Chondrocyte (in vitro differentiated cells): ENCODE measurements at places on chromosomes 7 and 10. TPM values are rescaled to one million over a fixed set of nuclear protein-coding genes. Genes with fewer than 3 reads are reported as not detected.

GRCh38 chr7:2460641-2461040 is 15.6 kb downstream of the GRIFIN start:
- DNase-seq = no peak
- H3K27ac ChIP-seq = no peak overlapping the region
- H3K36me3 ChIP-seq = no peaks in the 10 kb centered on the region
- H3K4me3 ChIP-seq = no peak overlapping the region
- peaks cover 6% of the 10 kb centered on the region for H3K4me1 ChIP-seq

GRCh38 chr10:35396560-35397434 is 60.5 kb downstream of the CCNY start:
- no peak for DNase-seq
- no peak overlapping the region for H3K27ac ChIP-seq
- no peak overlapping the region for H3K4me3 ChIP-seq
- H3K4me1 ChIP-seq = peaks cover 42% of the 10 kb centered on the region
- H3K36me3 ChIP-seq = no peaks in the 10 kb centered on the region

The PLAC9 gene
- 121 to 198 TPM (median 193 TPM) in 3 replicates for total RNA-seq

- peaks cover 2% of the 10 kb centered on the region for H3K27me3 ChIP-seq
- H3K36me3 ChIP-seq = no peaks in the 10 kb centered on the region
- no peak overlapping the region for H3K4me3 ChIP-seq
- H3K27ac ChIP-seq = peak overlapping the region; percentile 17
Observed at GRCh38 chr7:82675396-82675795, 231.8 kb upstream of the CACNA2D1 start.

The A1CF gene
- not detected in 3 replicates for total RNA-seq

DNA sequence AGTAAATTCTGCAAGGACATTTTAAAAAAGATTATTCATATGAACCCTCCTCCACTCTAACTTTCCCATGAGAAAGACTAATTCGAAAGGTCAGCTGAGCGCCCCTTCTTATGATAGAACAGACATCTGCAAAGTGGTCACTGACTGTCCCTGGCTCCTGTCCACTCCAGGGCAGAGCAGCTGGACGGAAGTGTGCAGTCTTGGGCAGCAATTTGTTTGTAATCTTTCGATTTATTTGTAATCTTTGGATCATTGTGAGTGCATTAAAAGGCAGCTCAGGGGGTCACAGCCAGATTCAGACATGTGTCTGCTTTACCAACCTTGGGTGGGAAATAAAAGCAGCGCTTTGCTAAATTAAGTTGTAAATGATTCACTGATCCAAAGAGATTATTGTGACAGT is 158.8 kb upstream of the ADARB2 start:
- no peak for DNase-seq
- H3K4me1 ChIP-seq = no peaks in the 10 kb centered on the region
- no peak overlapping the region for H3K4me3 ChIP-seq
- no peak overlapping the region for H3K27ac ChIP-seq
- H3K27me3 ChIP-seq = peaks cover 2% of the 10 kb centered on the region

The KCND2 gene
- 0.26 to 0.30 TPM in 2 of 3 replicates, not detected in the other for total RNA-seq

The CARD11 gene
- total RNA-seq = 0.39 to 1.8 TPM (median 1.7 TPM) in 3 replicates

GRCh38 chr10:76357726-76358415 is 926.4 kb downstream of the LRMDA start:
- peaks cover 9% of the 10 kb centered on the region for H3K4me1 ChIP-seq
- no peak overlapping the region for H3K27ac ChIP-seq
- H3K27me3 ChIP-seq = no peaks in the 10 kb centered on the region
- no peaks in the 10 kb centered on the region for H3K36me3 ChIP-seq

The MRC1 gene
- 0.07 TPM in 1 of 3 replicates, not detected in the others for total RNA-seq

GRCh38 chr10:69897999-69898398 is 96.3 kb downstream of the COL13A1 start:
- H3K27ac ChIP-seq = no peak overlapping the region
- H3K36me3 ChIP-seq = peaks cover 5% of the 10 kb centered on the region
- no peak for DNase-seq
- H3K4me3 ChIP-seq = no peak overlapping the region

DNA sequence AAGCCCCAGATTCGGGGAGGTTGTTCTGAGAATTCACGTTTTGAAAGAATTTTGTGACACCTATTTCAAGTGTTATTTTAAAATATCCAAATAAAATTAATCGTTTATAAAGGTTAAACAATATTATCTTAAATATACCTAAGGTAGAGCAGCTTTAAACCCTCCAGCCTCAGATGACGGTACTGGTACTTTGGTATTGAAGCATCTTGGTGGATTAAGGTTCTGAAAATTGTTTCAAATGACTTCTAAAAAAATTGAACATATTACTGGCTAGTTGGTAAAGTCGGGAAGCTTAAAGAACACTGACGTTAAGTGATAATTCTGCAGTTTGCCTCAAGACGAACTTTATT is 392 bp upstream of the HUS1 start:
- no peak for DNase-seq
- peaks cover 13% of the 10 kb centered on the region for H3K36me3 ChIP-seq
- no peaks in the 10 kb centered on the region for H3K27me3 ChIP-seq
- peak overlapping the region; percentile 93 for H3K27ac ChIP-seq
- H3K4me1 ChIP-seq = peaks cover 11% of the 10 kb centered on the region
- peak overlapping the region; percentile 94 for H3K4me3 ChIP-seq

The ELN gene
- total RNA-seq = 8,224 to 15,554 TPM (median 15,093 TPM) in 3 replicates

- H3K4me3 ChIP-seq = no peak overlapping the region
- H3K27me3 ChIP-seq = peaks cover 29% of the 10 kb centered on the region
- DNase-seq = no peak
- peak overlapping the region; percentile 75 for H3K27ac ChIP-seq
Observed at GRCh38 chr10:97875391-97875790, 25.7 kb downstream of the GOLGA7B start.

The ADAMTS14 gene
- total RNA-seq = 7.7 to 9.2 TPM (median 8.7 TPM) in 3 replicates

The OPN1SW gene
- total RNA-seq = not detected in 3 replicates

The MSRB2 gene
- total RNA-seq = 14.9 to 18.6 TPM (median 18.4 TPM) in 3 replicates

- H3K4me3 ChIP-seq = no peak overlapping the region
- no peaks in the 10 kb centered on the region for H3K27me3 ChIP-seq
- DNase-seq = no peak
- H3K4me1 ChIP-seq = peaks cover 27% of the 10 kb centered on the region
- peak overlapping the region; percentile 80 for H3K27ac ChIP-seq
Observed at GRCh38 chr10:131983780-131984179, 2.1 kb upstream of the BNIP3 start.

The COL28A1 gene
- total RNA-seq = 0.21 to 0.31 TPM (median 0.25 TPM) in 3 replicates

GRCh38 chr7:121499624-121500023 is 103.5 kb upstream of the FAM3C start:
- H3K27me3 ChIP-seq = no peaks in the 10 kb centered on the region
- no peak overlapping the region for H3K27ac ChIP-seq
- no peak for DNase-seq
- H3K4me1 ChIP-seq = peaks cover 36% of the 10 kb centered on the region
- H3K4me3 ChIP-seq = no peak overlapping the region

The CYP2C19 gene
- 0.12 to 0.31 TPM in 2 of 3 replicates, not detected in the other for total RNA-seq

- no peak for DNase-seq
- peaks cover 23% of the 10 kb centered on the region for H3K27me3 ChIP-seq
- H3K36me3 ChIP-seq = no peaks in the 10 kb centered on the region
- H3K27ac ChIP-seq = no peak overlapping the region
- no peaks in the 10 kb centered on the region for H3K4me1 ChIP-seq
Observed at GRCh38 chr10:59627366-59628018, 82.2 kb downstream of the SLC16A9 start.

The HOXA10 gene
- 0.12 to 0.21 TPM in 2 of 3 replicates, not detected in the other for total RNA-seq

DNA sequence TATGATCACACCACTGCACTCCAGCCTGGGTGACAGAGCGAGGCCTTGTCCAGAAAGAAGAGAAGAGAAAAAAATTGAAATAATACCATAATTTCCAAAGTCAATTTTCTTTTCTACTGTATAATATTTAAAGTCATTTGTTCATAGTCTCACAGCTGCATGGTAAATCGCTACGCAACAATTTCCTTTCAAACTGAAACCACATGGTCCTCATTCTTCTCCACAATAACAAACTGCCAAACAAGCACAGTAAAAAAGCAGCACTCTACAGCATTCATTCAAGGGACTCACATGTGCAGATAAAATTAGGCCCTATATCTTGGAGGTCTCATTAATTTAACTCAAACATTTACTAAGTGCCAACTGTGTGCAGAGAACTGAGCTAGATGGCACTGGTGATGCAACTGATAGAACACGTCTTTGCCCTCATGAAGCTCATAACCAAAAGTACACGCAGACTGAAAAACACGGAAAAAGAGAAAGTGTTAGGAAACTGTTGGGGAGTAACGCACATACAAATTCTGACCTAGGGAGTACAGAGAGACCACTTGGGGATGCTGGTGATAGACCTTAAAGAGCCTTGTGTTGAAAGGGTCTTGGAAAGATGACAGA is 68.4 kb upstream of the SRRM3 start:
- no peak overlapping the region for H3K27ac ChIP-seq
- H3K4me1 ChIP-seq = no peaks in the 10 kb centered on the region
- no peaks in the 10 kb centered on the region for H3K36me3 ChIP-seq
- DNase-seq = no peak
- H3K4me3 ChIP-seq = no peak overlapping the region
- peaks cover 59% of the 10 kb centered on the region for H3K27me3 ChIP-seq

The MET gene
- total RNA-seq = 22.0 to 25.1 TPM (median 23.6 TPM) in 3 replicates

DNA sequence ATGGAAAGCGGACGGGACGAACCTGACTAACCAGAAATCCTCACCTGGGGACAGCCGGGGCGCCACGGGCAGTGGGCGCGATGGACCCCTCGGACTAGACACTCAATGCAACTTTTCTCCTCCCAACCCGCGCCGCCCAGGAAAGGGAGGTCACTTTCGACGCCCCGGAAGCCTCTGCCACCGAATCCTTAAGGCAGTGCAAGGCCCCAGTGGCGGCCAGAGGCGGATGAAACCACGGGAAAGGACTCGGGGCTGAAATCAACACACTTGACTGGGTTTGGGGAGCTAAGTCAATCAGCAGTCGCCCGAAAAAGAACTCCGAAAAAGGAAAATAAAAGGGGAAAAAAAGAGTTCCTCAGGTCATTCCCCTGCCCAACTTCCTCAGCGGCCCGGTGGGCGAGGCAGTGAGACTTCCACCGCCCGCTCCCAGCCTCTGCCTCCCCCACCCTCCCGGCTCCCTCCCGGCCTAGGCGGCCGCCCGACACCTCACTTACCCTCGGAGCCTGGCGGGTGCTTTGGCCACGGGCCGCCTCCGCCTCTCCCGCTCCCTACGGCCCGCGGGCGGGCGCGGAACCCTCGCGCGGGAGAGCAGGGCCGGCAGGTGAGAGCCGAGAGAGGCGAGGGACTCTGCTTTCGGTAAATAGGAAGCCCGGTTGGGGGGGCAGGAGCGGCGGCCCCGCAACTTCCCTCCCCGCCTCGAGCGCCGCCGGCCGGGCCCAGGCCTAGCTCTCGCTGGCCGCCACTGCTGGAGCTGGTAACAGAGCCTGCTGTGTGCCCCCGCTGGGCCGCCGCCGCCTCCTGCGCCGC is 518 bp downstream of the WAPL start:
- H3K4me1 ChIP-seq = peaks cover 70% of the 10 kb centered on the region
- peak overlapping the region; percentile 96 for H3K4me3 ChIP-seq
- H3K36me3 ChIP-seq = peaks cover 12% of the 10 kb centered on the region
- H3K27me3 ChIP-seq = no peaks in the 10 kb centered on the region

The PLEKHS1 gene
- total RNA-seq = not detected in 3 replicates

The FAM25G gene
- not detected in 3 replicates for total RNA-seq

DNA sequence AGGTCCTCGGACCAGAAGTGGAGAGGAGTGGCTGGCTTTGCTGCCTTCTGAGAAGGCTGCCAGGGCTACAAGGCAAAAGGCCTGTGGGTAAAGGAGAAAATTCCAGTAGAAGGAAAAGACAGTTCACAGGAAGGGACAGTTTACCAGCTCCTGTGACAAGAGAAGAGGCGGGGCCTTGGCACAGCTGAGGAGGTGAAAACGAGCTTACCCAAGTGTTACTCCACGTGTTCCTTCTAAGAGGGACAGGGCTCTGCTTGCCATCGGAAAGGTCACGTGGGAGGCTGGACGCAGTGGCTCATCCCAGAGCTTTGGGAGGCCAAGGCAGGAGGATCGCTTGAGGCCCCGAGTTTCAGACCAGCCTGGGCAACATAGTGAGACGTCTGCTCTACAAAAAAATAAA is 129.4 kb upstream of the ZNF746 start:
- H3K4me1 ChIP-seq = peaks cover 28% of the 10 kb centered on the region
- no peak overlapping the region for H3K4me3 ChIP-seq
- no peaks in the 10 kb centered on the region for H3K36me3 ChIP-seq
- H3K27me3 ChIP-seq = peaks cover 6% of the 10 kb centered on the region
- H3K27ac ChIP-seq = no peak overlapping the region

GRCh38 chr7:25572423-25572822 is 344.1 kb upstream of the NPVF start:
- H3K4me1 ChIP-seq = peaks cover 15% of the 10 kb centered on the region
- DNase-seq = no peak
- no peak overlapping the region for H3K27ac ChIP-seq
- H3K4me3 ChIP-seq = no peak overlapping the region
- H3K36me3 ChIP-seq = peaks cover 3% of the 10 kb centered on the region
- no peaks in the 10 kb centered on the region for H3K27me3 ChIP-seq

- no peak overlapping the region for H3K4me3 ChIP-seq
- H3K36me3 ChIP-seq = peaks cover 1% of the 10 kb centered on the region
- H3K27me3 ChIP-seq = no peaks in the 10 kb centered on the region
Observed at GRCh38 chr7:28732071-28732869, 225.9 kb downstream of the TRIL start.

DNA sequence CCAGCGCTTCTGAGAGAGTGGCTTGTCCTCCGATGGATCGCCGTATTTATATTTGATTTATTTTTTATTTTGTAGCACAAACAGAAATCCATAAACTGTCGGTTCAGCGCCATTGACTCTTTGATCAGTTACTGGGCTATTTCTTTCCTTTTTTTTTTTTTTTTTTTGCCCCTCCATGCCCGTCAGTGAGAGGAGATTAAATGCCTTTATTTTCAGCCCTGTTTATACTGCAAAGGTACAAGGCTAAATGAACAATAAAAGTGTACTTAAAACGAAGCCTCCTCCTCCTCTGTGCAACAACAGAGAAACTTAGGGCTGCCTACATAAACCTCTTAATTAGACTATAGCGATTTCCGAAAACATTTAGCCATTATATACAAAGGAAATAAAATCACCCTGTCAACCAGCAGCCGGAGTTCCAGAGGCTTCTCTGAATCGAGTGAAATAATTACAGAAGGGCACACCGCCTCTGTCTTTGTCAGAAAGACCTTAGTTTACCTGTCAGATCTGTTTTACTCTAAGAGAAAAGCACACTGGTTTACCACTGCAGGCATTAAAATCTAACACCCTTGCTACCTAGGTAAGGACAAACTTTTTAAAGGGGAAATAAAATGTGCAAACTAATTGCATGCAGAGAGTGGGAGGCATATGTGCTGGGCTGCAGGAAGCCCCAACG is 3.5 kb downstream of the EBF3 start:
- no peak overlapping the region for H3K4me3 ChIP-seq
- H3K27me3 ChIP-seq = peaks cover 61% of the 10 kb centered on the region
- H3K4me1 ChIP-seq = peaks cover 20% of the 10 kb centered on the region
- H3K27ac ChIP-seq = no peak overlapping the region
- H3K36me3 ChIP-seq = no peaks in the 10 kb centered on the region

The HOXA9 gene
- not detected in 3 replicates for total RNA-seq

The BBIP1 gene
- total RNA-seq = 22.2 to 26.4 TPM (median 25.0 TPM) in 3 replicates
